Calu3 (cell line): ENCODE measurements at places on chromosomes 5 and 9. TPM values are rescaled to one million over a fixed set of nuclear protein-coding genes. Genes with fewer than 3 reads are reported as not detected.

DNA sequence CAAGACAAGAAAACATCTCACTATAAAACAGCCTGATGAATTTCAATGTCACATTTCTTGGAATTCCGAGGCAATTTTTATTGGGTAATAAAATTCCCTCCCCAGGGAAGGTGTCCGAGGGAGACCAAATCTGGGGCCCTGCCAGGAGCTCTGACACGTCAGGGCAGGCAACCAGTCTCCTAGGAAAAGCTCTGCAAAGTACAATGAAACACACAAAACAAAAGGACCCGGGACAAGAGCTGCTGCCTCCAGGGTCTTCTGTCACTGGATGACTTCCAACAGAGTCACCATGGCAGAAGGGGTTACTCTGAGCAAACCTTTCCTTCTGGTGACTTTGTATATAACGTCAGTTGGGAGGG, 50.8 kb downstream of the SAXO1 start:
- no peak for DNase-seq

GPR150 gene
- 0.17 and 0.24 TPM in 2 replicates for total RNA-seq

TAF1L gene
- not detected in 2 replicates for total RNA-seq

DNA sequence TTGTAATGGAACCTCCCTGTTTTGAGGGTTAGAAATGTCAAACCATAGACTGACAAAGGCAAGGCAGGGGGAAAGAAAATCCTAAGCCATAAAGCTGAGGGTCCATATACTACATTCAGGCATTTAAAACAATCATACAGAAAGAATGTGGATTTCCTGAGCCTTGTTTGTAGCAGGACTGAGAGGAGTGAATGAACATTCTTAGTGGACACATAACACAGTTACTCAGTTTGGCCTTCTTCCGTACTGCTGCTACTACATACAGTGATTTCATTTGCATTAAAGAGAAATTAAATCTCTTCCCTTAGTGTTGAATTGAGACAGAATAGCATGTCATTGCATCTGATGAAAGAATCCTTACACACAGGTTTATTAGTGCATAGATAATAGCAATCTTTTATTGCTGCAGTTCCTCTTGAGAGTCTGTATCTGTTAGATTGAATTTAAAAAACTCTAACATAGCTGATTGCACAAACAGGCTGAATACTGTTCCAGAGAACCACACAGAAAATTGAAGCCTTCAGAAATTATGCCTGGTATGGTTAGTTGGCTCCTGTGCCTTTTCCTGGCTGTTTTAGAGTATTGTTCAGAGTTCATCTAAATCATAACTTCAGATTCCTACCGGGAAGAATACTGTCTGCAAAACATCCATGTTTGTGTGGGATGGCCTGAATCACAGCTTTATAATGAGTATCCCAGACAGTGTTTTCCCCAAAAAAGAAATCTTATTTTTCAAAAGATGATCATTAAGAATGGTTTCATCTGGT, 2.0 kb upstream of the MTX3 start:
- no peak for DNase-seq

NR2F1 gene
- 25.1 and 29.1 TPM in 2 replicates for total RNA-seq
